ENCODE measurements at places on chromosomes 3 and 15.
A peak's percentile ranks its signal among the peaks of the same experiment; 100 is the strongest.

- no peak for DNase-seq
These were observed 8.0 kb downstream of the FAM174B start for GRCh38 chr15:92647467-92648163.

DNA sequence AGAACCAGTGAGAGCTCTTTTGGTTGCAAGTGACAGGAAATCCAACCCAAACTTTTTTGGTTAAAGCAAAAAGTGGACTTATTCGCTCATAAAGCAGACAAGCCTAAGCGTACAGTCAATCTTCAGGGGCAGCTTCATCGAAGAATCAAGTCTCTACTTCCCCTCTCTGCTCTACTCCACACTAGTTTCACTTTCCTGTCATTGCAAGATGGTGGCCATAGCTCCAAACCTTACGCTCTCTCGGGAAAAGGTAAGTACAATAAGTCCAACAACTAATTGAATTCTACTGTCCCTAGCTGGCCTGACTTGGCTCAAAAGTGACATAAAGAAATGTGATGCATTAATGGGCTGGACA lies 24.9 kb upstream of the ZNF710 start:
- DNase-seq, result no peak

GRCh38 chr15:40486066-40486770 lies 15.4 kb downstream of the CHST14 start:
- DNase-seq, result no peak

- peak; percentile 42 for DNase-seq
These were observed at the start of gene MRPL3 for GRCh38 chr3:131502530-131503319. MRPL3 (minus strand) TSS chr3:131502971; CDS start chr3:131502821, 150 bp downstream.

- no peak for DNase-seq
These were observed 34.1 kb upstream of the SERPINI2 start for GRCh38 chr3:167507954-167508353.

GRCh38 chr3:51550080-51550819 lies 11.7 kb downstream of the RAD54L2 start:
- DNase-seq, result no peak

DNA sequence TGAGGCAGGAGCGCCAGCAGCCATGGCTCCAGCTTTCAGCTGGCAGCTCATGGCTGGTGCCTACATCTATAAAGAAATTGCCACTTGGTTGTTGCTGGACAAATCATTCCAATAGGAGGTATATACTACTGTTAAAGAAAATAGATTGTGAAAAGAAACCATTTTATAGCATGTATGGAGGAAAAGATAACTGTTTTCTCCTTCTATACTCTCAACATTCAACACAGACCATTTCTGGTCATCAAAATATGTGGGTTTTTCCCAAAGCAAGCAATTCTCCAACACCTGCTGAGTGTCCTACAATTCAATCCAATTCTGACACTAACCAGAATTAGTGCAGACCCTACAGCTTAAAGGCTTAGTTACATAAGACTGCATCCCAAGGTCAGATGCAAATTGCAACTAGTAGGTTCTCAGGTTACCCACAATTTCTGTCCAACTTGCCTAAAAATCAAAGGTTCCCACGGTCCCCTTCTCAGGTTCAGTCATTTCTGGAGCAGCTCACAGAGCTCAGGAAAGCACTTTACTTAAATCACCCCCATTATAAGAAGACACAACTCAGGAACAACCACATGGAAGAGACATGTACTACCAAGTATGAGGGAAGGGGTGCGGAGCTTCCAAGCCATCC lies 42.4 kb upstream of the STRIT1 start:
- DNase-seq, result no peak

GRCh38 chr3:56773986-56774385 lies 27.8 kb downstream of the ARHGEF3 start:
- DNase-seq, result no peak

GRCh38 chr3:16104156-16104555 lies 70.3 kb upstream of the GALNT15 start:
- no peak for DNase-seq

DNA sequence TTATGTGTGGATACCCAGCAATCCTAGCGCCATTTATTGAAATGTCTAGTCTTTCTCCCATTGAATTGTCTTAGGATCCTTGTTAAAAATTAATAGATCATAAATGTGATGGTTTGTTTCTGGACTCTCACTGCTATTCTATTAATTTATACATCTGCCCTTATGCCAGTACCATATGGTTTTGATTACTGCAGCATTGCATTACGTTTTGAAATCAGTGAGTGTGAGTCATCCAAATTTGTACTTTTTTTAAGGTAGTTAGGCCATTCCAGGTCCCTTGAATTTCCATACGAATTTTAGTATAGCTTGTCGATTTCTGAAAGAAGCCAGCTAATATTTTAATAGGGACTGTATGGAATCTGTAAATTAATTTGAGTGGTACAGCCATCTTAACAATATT lies 648.6 kb upstream of the ZNF385D start:
- no peak for DNase-seq

DNA sequence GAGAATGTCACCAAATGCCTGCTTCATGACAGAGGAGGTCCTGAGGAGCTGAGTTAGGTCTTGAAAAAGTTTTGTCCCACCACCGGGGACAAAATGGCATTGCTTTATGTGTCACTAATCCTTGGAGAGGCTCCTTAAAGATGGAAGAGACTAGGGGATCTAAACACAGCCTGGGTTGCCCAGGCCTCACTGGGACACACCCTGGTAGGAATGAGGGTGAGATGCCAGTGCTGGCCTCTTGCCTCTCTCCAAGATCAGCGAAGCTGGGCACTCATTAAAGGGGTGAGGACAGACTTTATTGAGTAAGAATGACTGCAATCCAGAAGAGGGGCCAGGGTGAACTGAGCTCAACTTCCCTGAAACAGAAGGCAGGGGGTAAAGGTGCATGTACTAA lies 58.5 kb upstream of the KLF13 start:
- DNase-seq, result no peak

DNA sequence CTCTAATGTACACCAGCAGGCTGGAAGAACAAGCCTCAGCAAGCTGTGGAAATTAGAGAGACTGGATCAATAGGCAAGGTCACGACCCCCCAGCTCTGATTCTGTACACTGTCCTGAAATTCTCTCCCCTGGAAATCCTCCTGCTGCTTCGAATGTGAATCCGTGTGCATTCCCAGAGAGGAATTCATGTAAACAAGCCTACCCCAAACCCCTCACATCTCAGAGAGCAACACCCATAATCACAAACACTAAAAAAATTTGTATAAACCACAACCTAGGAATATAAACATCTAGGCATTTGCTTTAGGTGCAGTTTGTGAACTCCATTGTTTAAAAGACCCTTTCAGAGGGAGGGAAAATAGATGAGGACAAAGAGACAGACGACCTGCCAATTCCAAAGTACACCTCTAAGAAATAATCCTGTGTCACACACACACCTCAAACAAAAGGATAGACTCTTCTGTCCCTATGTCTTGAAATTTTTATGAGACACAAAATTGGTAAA lies 325.2 kb downstream of the WDR72 start:
- DNase-seq, result no peak

GRCh38 chr15:78320183-78320582 lies 20.0 kb upstream of the CRABP1 start:
- no peak for DNase-seq

GRCh38 chr3:136251511-136251910 lies 1.4 kb downstream of the PCCB start:
- no peak for DNase-seq

GRCh38 chr3:33417066-33417673 lies 23.0 kb downstream of the UBP1 start:
- no peak for DNase-seq

GRCh38 chr15:90839187-90840071 lies 29.0 kb upstream of the FURIN start:
- DNase-seq, result no peak

- no peak for DNase-seq
These were observed 532.1 kb upstream of the SEMA6D start for GRCh38 chr15:47184908-47185801.

DNA sequence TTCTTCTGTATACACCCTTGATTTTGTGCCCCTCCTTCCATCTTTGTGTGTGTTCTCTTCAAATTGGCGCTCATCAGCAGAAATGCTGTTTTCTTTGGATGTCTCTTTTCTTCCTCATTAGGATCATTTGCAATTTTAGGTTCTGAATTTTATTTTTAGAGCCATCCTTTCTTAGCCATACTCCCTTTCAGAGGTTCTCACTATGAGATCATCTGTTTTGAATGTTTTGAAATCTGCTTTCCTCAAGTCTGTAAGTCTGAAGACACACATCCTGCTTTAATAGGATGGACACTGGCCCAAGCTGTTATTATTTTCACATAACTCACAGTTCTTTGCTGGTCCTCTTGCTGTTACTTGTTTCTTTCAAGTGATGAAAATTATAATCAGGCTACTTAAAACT lies 124.8 kb downstream of the BDH1 start:
- peak; percentile 65 for DNase-seq

GRCh38 chr3:141330718-141331376 lies 37.5 kb upstream of the ZBTB38 start:
- no peak for DNase-seq

DNA sequence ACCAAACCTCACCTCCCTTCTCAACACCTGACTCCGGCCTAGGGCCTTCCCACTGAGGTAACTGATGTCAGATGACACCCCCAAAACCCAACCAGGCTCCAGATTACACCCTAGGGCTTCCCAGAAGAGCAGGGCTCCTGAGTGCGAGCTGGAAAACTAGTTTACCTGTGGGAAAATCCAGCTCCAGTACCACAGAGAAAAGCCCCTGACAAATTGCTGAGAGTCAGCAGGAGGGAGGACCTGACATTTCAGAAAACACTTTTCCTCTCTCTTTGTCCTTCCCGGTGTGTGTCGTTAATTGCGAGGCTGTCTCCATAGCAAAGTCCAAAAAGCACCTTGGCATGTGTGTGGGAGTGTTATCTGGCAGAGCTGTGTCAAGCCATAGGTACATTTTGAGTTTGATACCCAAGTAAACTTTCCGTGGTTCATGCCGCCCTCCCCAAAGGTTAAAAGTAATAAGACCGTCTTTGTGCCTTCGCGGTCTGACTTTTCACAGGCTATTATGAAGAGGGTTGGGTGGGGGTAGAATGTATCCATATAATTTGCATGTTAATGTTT lies 79.8 kb upstream of the FNDC3B start:
- DNase-seq, result no peak

GRCh38 chr15:38652998-38653397 lies 88.4 kb upstream of the RASGRP1 start:
- no peak for DNase-seq

GRCh38 chr15:77753281-77753873 lies 120.7 kb upstream of the LINGO1 start:
- no peak for DNase-seq

GRCh38 chr3:169493521-169494141 lies 169.9 kb downstream of the MECOM start:
- DNase-seq, result no peak

GRCh38 chr3:14680716-14681115 lies 5.8 kb downstream of the C3orf20 start:
- DNase-seq, result no peak

GRCh38 chr15:87135109-87135508 lies 1055.4 kb downstream of the AGBL1 start:
- no peak for DNase-seq

DNA sequence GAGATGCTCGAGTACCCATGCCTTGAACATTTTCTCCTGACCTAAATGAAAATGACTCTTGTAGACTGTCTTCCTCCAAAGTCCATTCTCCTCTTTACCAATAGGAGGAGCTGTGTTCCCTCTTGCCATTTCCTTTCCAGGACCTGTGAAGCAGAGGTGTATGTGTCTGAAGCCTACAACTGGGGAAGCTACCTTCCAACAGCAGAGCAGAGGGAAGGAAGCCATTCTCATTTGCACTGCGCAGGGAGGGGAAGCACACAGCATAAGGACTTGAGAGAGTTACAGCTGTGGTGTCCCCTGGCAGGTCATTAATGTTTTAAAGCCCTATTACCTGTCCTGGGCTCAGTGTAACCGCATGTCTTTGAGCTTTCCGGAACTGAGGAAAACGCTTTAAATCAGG lies 38.7 kb downstream of the HSPBAP1 start:
- DNase-seq, result no peak

GRCh38 chr3:52388933-52389332 lies 56.0 kb downstream of the SEMA3G start:
- DNase-seq, result no peak

- no peak for DNase-seq
These were observed 248.7 kb upstream of the C2CD4B start for GRCh38 chr15:62413786-62414185.

- no peak for DNase-seq
These were observed 258.6 kb downstream of the THSD4 start for GRCh38 chr15:71373917-71374316.

- DNase-seq, result peak; percentile 43
These were observed 35.2 kb upstream of the RFTN1 start for GRCh38 chr3:16548721-16549120.

GRCh38 chr3:48492461-48493202 lies 11.3 kb downstream of the SHISA5 start:
- peak; percentile 41 for DNase-seq

- no peak for DNase-seq
These were observed 45.2 kb upstream of the CCDC80 start for GRCh38 chr3:112685956-112686799.

DNA sequence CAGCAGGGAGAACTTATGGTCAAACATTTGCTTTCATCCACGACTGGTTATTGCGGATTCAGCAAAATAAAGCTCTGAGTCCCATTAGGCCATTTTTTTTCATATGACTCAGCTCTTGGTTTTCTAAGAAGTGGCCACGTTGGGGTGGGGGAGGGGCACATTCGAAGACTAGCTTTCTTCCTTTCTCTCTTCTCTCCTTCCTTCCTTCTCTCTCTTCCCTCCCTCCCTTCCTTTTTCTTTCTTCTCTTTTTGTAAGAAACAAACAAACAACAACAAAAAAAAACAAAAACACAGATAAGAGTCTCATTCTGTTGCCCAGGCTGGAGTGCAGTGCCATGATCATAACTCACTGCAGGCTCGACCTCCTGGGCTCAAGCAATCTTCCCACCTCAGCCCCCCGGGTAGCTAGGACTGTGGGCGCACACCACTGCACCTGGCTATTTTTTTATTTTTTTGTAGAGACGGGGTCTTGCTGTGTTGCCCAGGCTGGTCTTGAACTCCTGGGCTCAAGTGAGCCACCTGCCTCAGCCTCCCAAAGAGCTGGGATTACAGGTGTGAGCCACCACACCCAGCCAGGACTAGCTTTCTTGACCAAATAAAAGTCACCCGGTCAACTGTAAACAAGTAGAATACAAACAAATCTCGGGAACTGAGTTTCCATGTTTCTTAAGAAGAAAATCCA lies 41.6 kb downstream of the ABCC5 start:
- DNase-seq, result no peak

- DNase-seq, result no peak
These were observed 52.5 kb downstream of the LRRN1 start for GRCh38 chr3:3851621-3852323.

DNA sequence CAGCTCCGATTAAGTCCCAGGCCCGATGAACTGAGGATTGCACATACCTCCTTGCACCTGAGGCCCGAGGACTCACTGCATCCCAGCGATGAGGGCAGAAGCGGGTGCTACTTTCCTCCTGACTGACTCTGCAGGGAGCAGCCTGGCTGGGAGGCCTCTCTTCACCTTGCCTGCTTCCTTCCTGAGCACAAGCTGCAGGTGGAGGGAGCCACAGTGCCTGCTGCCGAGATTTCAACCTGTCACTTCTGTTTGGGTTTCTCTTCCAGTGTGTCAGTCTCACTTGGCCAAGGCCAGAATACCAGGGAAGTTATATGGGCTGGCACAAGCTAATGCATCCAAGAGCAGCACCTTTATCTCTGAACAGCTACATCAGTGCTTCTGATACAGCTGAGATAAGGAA lies 185.4 kb downstream of the NTRK3 start:
- no peak for DNase-seq

- peak; percentile 98 for DNase-seq
These were observed 118.8 kb downstream of the LPP start for GRCh38 chr3:188272481-188273372.

Data from GM04503 (cell line).